Fibroblast of skin of scalp (primary cell): ENCODE measurements at places on chromosomes 6 and 20.
A peak's percentile ranks its signal among the peaks of the same experiment; 100 is the strongest.

GRCh38 chr6:126650931-126651330 is 311.0 kb downstream of the CENPW start:
- peak; percentile 42 for DNase-seq

DNA sequence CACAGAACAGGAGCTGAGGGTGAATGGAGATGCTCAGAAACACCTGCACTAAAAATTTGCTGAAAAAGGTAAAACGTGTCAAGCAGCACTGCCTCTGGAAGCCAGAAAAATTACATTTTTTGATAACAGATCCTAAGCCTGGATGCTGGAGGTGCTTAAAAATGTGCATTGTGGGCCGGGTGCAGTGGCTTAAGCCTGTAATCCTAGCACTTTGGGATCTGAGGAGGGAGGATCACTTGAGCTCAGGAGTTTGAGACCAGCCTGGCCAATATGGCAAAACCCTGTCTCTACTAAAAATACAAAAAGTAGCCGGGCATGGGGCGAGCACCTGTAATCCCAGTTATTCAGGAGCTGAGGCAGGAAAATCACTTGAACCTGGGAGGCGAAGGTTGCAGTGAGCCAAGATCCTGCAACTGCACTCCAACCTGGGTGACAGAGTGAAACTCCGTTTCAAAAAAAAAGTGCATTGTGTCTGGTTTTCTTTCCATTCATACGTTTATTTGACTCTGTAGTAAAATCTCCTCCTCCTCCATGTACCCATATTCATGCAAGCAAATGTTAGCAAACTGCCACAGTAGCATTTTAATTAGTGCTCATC is 587 bp upstream of the BTN3A1 start:
- no peak for DNase-seq

GRCh38 chr6:168877821-168878282 is 375.8 kb downstream of the THBS2 start:
- DNase-seq: no peak

GRCh38 chr20:48486065-48486464 is 341.7 kb downstream of the PREX1 start:
- no peak for DNase-seq

GRCh38 chr20:11137688-11138087 is 463.9 kb upstream of the JAG1 start:
- no peak for DNase-seq

DNA sequence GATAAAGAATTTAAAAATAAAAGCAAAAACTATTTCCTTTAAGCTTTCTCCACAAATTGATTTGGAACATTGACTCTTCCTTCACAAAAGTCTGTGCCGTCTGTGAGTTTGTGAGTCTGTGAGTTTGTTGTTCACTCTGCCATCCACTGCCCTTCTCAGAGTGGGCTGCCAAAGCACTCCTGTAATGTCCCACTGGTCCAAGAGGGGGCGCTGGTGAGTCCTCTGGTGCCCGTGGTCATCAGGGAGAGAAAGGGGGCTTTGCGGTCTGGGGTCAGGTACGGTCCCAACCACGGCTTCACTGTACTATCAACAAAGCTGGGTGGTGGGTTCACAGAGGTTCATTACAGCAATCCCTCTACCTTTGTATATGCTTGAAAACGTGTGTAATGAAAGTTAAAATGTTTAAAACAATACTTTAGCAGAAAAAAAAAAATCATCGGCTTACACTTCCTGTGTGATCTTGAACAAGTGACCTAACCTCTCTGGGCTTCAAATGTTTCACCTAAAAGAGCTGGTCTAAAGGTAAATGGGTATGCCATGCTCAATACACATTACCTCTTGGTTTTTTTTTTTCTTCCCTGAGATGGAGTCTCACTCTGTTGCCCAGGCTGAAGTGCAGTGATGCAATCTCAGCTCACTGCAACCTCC is 5.6 kb upstream of the ANKRD60 start:
- DNase-seq: no peak

DNA sequence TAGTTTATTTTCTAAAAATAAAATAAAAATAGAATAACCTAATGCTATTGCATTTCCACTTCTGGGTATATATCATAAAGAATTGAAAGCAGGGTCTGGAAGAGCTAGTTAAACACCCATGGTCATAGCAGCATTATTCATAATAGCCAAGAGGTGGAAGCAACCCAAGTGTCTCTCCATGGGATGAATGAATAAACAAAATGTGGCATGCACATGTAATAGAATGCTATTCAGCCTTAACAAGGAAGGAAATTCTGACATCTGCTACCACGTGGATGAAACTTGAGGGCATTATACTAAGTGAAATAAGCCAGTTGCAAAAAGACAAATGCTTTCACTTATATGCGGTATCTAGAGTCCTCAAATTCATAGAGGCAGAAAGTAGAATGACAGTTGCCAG is 130.8 kb downstream of the TIAM2 start:
- DNase-seq: peak; percentile 83

DNA sequence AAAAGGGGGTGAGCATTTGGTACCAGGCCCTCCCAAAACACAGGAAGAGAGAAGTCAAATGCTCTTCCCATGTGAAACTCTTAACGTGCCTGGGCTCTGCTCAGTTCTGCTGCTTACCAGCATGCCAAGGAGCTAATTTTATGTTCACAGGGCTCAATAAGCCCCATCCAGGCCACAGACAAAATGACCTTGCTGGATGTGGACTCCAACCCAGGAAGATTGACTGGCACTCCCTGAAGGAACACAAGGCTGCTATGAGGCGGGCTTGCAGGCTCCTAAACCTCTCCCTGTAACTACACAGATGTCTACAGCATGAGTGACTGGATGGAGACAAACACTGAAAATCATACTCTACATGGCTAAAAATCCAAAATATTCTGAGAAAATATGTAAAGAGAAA is 50.6 kb downstream of the CHD6 start:
- DNase-seq: no peak

GRCh38 chr6:146913842-146914488 is 290.3 kb upstream of the STXBP5 start:
- peak; percentile 99 for DNase-seq

DNA sequence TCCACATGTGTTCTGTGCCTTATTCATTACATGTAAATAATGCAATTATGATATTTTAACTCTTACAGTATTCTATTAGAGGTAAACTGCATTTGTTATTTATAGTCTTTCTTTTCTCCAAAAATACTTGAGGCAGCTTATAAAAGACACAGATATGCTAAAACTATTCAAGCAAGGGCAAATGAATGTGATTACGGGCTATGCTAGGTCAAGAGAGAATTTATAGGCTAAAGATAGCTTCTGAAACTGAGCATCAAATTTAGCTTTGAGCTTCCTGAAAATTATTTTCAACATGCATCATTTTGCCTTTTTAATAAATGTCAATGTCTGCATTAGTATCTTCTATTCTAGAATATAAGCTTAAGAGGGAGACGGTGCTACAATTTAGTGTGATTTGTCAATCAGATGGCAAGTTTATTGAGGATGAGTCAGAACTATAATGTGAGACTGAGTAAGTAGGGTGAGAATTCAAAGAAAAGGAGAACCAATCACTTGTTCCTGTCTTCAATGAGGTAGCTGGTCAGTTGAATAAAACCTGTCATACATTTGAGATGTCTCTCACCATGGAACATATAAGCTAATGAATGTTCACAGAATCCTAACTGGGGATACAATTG is 669.4 kb upstream of the CITED2 start:
- DNase-seq: peak; percentile 49

DNA sequence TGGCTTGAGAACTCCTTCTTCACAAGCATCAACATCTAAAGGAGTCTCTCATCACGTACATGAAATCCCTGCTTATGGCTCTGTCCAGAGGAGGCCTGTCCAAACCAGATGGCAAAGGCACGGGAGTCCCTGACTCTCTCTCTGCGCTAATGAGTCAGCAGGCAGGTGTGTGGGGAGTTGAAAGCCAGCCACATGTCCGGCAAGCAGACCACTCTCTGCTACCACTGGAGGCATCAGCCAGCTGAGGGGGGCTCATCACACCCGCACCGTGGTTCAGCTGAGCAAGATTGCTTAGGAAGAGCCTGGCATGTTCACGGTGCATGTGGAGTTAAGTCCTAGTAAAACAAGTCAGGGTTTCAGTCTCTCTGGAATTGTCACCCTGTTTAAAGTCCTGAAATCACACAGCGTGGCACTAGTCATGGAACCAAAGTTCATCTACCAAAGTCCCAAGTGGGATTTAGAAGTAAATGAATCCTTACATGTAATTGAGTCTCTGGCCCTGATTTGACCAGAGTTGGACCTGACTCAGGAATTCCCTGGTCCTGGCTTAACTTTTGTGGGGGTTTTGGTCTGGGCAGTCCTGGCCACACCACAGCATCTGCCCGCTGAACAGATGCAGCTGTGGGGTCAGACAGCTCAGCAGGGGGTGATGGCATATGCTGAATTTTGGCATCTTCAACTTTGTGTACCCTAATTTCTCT is 155.2 kb upstream of the RIN2 start:
- no peak for DNase-seq

- no peak for DNase-seq
Measured at GRCh38 chr20:24959591-24960301, 10.7 kb downstream of the CST7 start.

DNA sequence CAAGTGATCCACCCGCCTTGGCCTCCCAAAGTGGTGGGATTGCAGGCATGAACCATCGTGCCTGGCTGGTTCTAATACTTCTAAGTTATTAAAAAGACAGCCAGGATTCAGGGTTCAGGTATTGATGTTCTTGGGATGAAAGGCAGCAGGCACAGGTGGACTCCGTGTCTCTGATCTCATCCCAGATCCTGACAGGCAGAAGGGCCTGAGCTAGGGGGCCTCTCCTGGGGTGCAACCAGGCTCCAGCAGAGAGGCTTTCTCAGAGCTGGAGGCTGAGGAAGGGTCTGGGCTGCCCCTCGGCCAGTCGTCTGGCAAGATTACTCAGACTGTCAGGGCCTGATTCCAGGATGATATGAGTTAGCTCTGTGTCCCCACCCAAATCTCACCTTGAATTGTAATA is 106.3 kb downstream of the SCML4 start:
- DNase-seq: no peak

DNA sequence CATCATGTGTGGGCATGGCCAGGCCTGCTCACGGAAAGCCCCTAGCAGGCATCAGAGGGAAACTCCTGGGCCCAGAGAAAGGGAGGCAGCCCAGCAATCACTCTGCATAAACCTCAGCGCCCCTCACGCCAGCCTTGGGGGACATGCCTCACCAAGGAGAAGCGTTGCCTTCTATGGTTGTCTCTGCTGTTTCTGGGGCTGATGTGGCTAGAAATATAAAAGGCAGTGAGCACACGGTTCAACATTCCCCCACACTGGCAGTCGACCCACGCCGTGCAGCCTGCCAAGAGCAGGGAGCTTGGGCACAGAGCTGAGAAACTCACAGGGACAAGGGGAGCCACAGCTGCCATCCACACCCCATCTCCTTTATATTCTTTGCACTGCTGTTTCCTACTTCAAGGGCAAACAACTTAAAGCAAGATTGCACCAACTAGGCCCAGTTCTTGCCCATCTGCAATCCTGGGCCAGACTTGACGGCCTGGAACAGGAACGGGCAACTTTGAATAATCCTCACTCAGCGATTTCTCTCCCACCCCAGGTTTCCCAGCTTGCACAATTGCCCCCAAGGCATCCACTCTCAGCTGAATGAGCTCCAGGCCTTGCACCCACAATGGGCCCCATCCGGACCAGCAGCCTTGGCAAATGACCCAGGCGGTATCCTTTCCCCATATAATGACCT is 35.5 kb upstream of the FOXC1 start:
- DNase-seq: no peak

DNA sequence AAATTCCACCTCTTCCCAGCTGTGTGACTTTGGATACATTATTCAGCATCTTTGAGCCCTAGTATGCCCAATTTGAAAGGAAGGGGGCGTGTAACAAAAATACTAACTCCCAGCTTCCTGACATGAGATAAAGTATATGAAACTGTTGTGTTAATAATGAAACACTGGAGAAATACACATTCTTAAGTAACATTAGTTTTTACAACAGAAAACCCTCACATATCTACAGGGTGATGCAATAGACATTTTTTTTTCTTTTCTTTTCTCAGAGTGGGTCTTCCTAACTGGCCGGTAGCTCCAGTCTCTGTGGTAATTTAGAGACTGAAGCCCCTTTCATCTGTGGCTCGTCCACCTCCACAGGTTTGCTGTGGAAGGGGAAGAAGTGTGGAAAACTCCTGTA is 79.5 kb downstream of the CD83 start:
- peak; percentile 7 for DNase-seq

DNA sequence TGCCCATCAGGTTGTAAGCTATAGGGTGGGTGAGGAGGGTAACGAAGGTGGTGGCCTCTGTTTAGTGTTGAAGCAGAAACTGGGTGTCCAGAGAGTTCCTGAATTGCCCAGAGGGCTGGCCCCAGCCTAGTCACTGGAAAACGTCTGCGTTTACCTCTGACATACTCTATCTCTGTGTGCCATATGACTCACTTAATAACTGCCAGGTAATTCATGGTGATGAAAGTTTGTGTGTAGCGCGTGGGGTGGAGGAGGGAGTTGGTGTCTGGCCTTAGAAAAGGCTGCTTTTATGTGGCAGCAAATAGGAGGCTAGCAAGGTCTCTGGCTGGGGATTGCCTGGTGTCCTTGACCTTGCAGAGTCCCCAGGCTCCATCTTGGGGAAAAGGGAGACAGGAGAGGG is 47.3 kb downstream of the SLC35D3 start:
- DNase-seq: no peak

GRCh38 chr6:99739526-99739925 is 132.9 kb downstream of the PRDM13 start:
- no peak for DNase-seq

GRCh38 chr6:21992178-21992967 is 304.5 kb downstream of the PRL start:
- peak; percentile 59 for DNase-seq

GRCh38 chr6:1612974-1613306 is 3.2 kb downstream of the FOXC1 start:
- DNase-seq: peak; percentile 78

DNA sequence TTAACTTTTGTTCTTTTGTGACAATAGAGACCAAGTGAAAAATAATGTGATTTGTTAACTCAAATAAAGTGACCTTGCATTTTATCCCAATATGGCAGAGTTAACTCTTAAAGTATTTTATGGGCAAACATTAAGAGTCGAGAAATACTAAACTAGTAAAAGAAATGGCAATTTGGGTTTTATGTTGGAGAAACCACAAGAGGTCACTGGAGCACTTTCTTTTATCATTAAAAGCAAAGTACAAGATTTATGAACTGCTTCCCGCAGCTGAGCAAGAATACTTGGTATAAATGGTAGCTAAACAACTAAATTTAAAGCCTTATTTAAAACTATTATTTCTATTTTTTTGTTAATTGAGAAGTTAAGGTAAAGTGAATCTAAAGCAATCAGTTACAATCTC is 33.5 kb upstream of the MCM9 start:
- peak; percentile 29 for DNase-seq

DNA sequence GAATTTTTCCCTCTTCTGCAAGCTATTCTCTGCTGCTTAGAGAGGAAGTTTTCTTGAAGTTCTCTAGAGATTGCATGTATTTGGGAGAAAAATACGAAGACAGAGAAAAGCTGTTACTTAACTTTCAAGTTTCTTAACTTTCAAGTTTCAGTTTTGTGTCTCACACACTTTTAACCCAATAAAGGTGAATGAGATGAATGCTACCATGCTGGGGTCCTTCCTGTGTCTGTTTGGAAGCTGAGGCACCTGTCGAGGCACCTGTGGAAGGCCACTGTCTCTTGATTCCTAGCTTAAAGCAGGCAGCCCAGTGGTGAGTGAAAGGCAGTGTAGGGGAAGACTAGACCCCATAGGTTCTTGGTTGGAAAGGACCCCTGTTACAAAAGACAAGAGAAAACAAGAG is 372.8 kb upstream of the JARID2 start:
- DNase-seq: no peak

- peak; percentile 81 for DNase-seq
Measured at GRCh38 chr20:58081846-58082245, 146.6 kb downstream of the ANKRD60 start.

GRCh38 chr20:49880177-49880576 is 35.2 kb downstream of the SPATA2 start:
- peak; percentile 59 for DNase-seq
